ENCODE measurements at places on chromosomes 13 and 19. TPM values are rescaled to one million over a fixed set of nuclear protein-coding genes. Genes with fewer than 3 reads are reported as not detected.

The GPR12 gene
- not detected for total RNA-seq

The ZNF729 gene
- under 0.01 TPM for total RNA-seq

The TNNI3 gene
- not detected for total RNA-seq

The ADPRHL1 gene
- total RNA-seq: 0.52 TPM

The CARS2 gene
- total RNA-seq: 44.4 TPM

The TEX101 gene
- total RNA-seq: 0.10 TPM

The WDR88 gene
- total RNA-seq: not detected

The CLEC17A gene
- total RNA-seq: 1.6 TPM

The GNG7 gene
- total RNA-seq: 2.0 TPM

The ARHGEF18 gene
- 45.0 TPM for total RNA-seq

The ZNF320 gene
- not detected for total RNA-seq

The SDHAF1 gene
- total RNA-seq: 8.3 TPM

The GSX1 gene
- not detected for total RNA-seq

The C19orf67 gene
- not detected for total RNA-seq

The FCER2 gene
- total RNA-seq: 25.4 TPM

The ZNF808 gene
- total RNA-seq: 28.4 TPM

The RNF225 gene
- total RNA-seq: 0.42 TPM

The FREM2 gene
- not detected for total RNA-seq

The CADM4 gene
- 0.42 TPM for total RNA-seq

The HSD17B14 gene
- 0.42 TPM for total RNA-seq

The KIR2DL3 gene
- 0.84 TPM for total RNA-seq

The URAD gene
- not detected for total RNA-seq

The TUBB4A gene
- total RNA-seq: 0.10 TPM

The ENOX1 gene
- total RNA-seq: under 0.01 TPM

The ELL gene
- 40.4 TPM for total RNA-seq

The ZNF264 gene
- total RNA-seq: 37.5 TPM

The CCDC70 gene
- not detected for total RNA-seq

The VSTM1 gene
- 12.4 TPM for total RNA-seq

The RNF17 gene
- not detected for total RNA-seq

The KCTD15 gene
- total RNA-seq: 10.3 TPM

The EEF1AKMT1 gene
- 0.63 TPM for total RNA-seq

The NDUFA11 gene
- total RNA-seq: 59.5 TPM

The ANKLE1 gene
- 0.94 TPM for total RNA-seq

The APC2 gene
- 0.10 TPM for total RNA-seq

The IGSF23 gene
- total RNA-seq: not detected

The LILRA5 gene
- total RNA-seq: 191 TPM

The GFY gene
- total RNA-seq: not detected

The CFAP97D2 gene
- total RNA-seq: 0.94 TPM

The CABP5 gene
- 4.0 TPM for total RNA-seq

The PSG11 gene
- not detected for total RNA-seq

The CYP2A7 gene
- total RNA-seq: not detected

The PROZ gene
- total RNA-seq: 0.10 TPM

The DNASE2 gene
- 17.2 TPM for total RNA-seq

The ZNF442 gene
- 1.0 TPM for total RNA-seq

The PALM gene
- not detected for total RNA-seq

The ELANE gene
- 0.63 TPM for total RNA-seq

The OR10H1 gene
- not detected for total RNA-seq

The PODNL1 gene
- total RNA-seq: not detected

The C1QTNF9B gene
- not detected for total RNA-seq

The TMEM272 gene
- 1.0 TPM for total RNA-seq

The CEACAM8 gene
- not detected for total RNA-seq

The ZNF865 gene
- total RNA-seq: 3.3 TPM

The CACNA1A gene
- 0.21 TPM for total RNA-seq

The ICAM3 gene
- 151 TPM for total RNA-seq

The APOC4 gene
- total RNA-seq: not detected

The RAB3A gene
- total RNA-seq: 3.8 TPM

The ZNF726 gene
- 2.9 TPM for total RNA-seq

The LRG1 gene
- 4.7 TPM for total RNA-seq

The ZNF285 gene
- 0.63 TPM for total RNA-seq
